Activated CD8-positive, alpha-beta memory T cell treated with anti-CD3 and anti-CD28 coated beads, Interleukin-2, amount 10 ng/mL, durations not matched to agents 7 days and 5 days (primary cell): ENCODE measurements at places on chromosomes 7 and 10. TPM values are rescaled to one million over a fixed set of nuclear protein-coding genes. Genes with fewer than 3 reads are reported as not detected.
A peak's percentile ranks its signal among the peaks of the same experiment; 100 is the strongest.

Gene HTR5A
- not detected for total RNA-seq

Gene FOXP2
- total RNA-seq: 0.28 TPM

Gene FAM237B
- not detected for total RNA-seq

Gene NUTM2B
- 1.3 TPM for total RNA-seq

Gene SFRP5
- total RNA-seq: not detected

Gene SUN3
- not detected for total RNA-seq

Gene IDI2
- not detected for total RNA-seq

- no peak overlapping the region for H3K4me3 ChIP-seq
- no peak overlapping the region for H3K27ac ChIP-seq
- H3K4me1 ChIP-seq: no peaks in the 10 kb centered on the region
- DNase-seq: no peak
- no peaks in the 10 kb centered on the region for H3K36me3 ChIP-seq
- H3K27me3 ChIP-seq: peaks cover 10% of the 10 kb centered on the region
Measured at GRCh38 chr7:123573896-123574467, 16.4 kb upstream of the NDUFA5 start.

GRCh38 chr10:73931767-73932619 is 21.1 kb downstream of the PLAU start:
- H3K4me3 ChIP-seq: no peak overlapping the region
- H3K4me1 ChIP-seq: peaks cover 19% of the 10 kb centered on the region
- peak; percentile 80 for DNase-seq
- H3K27me3 ChIP-seq: peaks cover 3% of the 10 kb centered on the region
- peak overlapping the region; percentile 73 for H3K27ac ChIP-seq
- no peaks in the 10 kb centered on the region for H3K36me3 ChIP-seq

DNA sequence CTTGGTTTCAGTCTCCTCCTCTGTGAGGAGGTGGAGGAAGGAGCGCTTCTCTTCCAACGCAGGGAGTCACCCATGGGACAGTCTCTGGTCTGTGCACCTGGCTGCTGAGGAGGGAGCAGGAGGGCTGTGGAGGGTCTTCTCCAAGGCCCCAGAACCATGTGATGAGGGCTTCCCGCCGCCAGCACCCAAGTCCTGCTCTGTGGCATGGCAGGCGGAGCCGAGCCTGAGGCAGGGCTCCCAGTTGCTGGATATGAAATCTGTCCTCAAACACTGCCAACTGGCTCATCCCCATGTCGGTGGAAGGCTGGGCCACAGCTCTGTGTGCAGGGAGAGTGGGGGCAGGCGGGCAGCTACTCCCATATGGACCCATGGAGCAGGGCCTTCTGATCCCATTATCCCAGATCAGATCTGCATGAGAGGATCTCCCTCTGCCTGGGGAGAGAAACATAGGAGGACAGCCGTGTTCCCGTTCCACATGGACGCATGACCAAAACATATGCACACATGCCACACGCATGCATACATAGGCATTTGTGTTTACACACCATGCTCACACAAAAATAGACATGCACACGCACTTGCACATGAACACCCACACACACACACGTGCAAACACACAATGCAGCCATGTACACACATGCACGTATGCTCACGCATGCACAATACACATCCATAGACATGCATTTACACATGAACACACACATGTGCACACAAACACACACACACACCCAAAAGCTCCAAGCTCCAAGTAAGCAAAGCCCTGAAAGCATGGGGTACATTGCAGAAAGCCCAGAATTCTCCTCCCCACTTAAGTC is 38.8 kb upstream of the EN2 start:
- no peak overlapping the region for H3K27ac ChIP-seq
- H3K36me3 ChIP-seq: no peaks in the 10 kb centered on the region
- no peaks in the 10 kb centered on the region for H3K4me1 ChIP-seq
- no peak overlapping the region for H3K4me3 ChIP-seq

DNA sequence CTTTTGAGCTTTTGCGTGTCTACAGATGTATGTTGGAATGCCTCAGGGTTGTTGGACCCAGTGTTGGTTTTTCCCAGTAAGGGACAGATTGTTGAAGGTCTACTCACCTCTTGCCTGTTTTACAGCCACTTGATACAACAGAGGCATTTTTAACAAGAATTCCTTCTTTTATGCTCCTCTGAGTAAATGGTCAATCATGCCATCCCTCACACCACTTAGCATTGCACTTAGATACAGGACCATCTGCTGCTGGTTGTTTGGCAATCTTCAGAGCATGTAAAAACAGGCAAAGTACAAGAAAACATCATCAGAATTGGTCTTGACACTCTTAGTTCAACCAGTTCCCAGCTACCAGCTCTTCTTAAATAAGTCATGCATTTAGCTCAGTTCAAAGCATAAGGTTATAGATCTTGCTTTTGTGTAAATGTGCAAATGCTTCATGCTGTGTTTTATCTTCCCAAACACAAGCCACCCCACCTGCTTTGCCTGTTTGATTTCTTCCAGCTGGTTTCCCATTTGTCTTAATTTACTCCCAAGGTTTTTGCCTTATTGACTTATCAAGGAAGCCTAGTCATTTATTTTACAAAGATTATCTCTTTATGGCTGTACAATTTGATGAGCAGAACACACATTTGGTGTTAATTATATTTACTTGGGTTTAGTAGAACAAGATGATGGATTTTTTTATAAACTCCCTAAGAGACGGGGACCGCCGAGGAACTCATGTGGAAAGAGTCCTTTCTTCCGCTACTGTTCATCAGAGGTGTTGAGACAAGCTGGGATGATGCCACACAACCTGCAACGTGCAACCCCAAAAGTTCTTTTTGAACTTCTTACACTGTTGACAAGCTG is 136.6 kb downstream of the AHR start:
- peaks cover 1% of the 10 kb centered on the region for H3K36me3 ChIP-seq
- no peak for DNase-seq
- H3K4me1 ChIP-seq: peaks cover 2% of the 10 kb centered on the region
- H3K27me3 ChIP-seq: peaks cover 3% of the 10 kb centered on the region

DNA sequence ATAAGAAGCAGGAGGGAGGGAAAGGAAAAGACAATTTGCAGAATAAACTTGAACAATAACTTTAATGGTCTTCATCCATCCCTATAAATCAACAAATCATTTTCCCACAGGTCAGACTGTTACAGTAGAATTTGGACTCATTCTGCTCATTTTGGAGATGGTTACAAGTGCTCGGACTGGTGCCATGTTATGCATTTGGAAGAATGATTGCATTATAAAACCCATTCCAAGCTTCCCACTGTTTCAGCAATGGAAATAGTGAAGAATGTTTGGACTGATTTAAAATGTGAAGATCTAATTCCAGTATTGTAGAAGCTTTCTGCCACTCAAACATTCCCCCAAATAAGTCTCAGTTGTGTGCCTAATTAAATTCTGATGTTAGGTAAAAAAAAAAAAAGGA is 99.7 kb upstream of the ZEB1 start:
- H3K4me3 ChIP-seq: no peak overlapping the region
- no peaks in the 10 kb centered on the region for H3K36me3 ChIP-seq
- no peak overlapping the region for H3K27ac ChIP-seq

GRCh38 chr10:132591166-132591971 is 53.8 kb downstream of the INPP5A start:
- DNase-seq: no peak
- H3K4me3 ChIP-seq: no peak overlapping the region
- peaks cover 38% of the 10 kb centered on the region for H3K4me1 ChIP-seq
- no peak overlapping the region for H3K27ac ChIP-seq
- H3K36me3 ChIP-seq: peaks cover 15% of the 10 kb centered on the region
